ENCODE measurements at places on chromosomes 11 and 22.

- no peak for DNase-seq
Measured at GRCh38 chr11:456533-456932, 6.5 kb downstream of the PTDSS2 start.

DNA sequence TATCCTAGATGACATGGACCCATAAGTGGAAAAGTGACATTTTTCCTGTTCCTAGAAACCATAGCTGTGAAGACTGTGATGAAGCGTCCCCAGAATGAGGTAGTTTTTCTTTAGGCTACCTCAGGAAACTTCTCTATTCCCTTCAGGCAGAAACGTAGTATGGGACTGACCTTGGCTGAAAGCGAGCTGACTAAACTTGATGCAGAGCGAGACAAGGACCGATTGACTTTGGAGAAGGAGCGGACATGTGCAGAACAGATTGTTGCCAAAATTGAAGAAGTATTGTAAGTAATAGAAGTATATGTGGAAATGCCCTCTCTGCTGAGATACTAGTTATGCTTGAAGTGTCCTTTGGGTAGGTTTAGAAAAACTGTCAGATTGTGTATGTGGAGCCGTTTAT, 64.7 kb upstream of the GRIK4 start:
- DNase-seq: no peak

DNA sequence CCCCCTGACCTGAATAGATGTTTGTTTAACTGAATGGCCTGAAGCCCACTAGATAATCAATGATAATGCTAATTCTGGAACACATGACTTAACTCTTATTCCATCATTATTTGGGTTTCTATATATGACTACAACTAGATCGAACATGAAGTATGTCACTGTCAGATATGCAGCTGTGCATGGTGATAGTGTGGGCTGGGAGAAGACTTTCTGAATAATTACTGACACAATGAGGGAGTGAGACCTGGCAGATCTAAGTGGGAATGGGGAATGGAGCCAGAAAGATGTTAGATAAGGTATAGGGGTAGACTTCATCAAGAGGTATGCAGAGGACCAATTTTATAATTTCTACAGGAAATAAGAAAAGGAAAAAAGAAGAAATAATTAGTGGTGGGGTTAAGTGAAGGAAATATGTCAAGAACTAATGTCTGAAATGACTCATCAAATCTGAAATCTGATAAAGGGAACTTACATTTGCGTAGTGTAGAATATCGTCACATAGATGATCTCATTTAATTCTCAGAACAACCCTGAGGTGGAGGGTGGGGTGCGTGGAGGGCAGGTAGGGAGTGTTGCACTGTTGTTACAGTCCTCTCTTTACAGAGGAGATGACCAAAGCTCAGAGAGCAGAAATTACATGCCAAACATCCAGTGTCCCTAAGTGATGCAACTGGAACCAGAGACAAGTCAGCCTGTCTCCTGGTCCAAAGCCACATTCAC, 68.2 kb upstream of the EED start:
- peak; percentile 17 for DNase-seq

DNA sequence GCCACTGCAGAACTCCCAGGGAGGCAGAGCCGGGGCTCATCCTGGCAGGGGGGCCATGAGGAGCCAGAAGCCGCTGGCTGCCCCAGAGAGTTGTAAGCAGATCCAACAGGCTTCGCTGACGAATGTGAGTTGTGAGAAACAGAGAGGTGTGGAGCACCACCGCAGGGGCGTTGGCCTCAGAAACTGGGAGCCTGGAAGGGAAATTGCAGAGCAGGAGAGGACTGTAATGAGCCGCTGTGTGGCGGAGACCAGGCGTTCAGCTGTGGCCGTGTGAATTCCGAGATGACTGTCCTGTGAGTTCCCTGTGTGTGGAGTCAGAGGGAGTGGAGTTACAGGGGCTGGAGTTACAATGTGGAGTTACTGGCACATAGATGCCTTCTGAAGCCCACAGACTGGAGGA, 27.7 kb upstream of the ETS1 start:
- DNase-seq: no peak
